NCI-H774 (cell line): ENCODE measurements at places on chromosomes 3 and 15.

GRCh38 chr15:89444241-89445225 lies 51.9 kb downstream of the RHCG start:
- no peak for DNase-seq

- DNase-seq = no peak
Observed at GRCh38 chr3:143763564-143764162, 84.6 kb downstream of the SLC9A9 start.

DNA sequence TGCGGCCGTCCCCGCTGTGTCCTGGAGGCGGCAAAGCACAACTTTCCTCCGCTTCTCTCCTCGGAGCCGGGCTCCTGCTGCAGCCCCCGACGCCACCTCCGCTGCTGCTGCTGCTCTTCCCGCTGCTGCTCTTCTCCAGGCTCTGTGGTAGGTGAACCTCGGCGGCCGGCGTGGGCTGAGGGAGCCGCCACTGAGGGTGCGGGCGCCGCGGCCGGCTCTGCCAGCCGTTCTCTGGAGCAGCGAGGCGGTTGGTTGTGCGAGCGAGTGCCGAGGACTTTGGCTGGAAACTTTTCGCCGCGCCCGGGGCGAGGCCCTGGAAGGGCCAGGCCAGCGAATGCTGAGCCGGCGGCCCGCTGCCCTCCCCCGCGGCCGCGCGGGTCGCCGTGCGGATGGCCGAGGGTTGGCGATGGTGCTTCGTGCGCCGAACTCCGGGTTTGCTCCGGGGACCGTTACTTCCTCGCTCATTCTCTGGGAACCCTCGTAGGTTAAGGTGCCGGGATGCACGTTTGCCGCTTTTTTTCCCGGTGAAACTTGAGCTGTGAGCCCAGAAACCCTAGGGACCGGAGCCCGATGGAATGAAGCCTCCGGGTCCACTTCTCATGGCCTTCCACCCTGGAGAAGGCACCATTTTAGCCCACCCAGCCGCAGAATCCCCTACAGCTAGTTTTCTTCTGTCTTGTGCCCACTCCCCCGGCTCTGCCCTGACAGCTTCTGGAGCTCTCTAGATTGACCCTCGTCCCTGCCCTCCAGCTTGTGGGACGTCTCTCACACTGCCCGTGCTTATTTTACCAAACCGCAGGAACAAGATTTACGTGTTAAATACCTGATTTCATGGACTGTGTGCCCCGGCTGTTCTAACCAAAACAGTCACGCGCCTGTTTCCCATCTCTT lies 660 bp downstream of the NECTIN3 start:
- DNase-seq = no peak

- peak; percentile 33 for DNase-seq
Observed at GRCh38 chr3:157104928-157105652, 54.9 kb downstream of the CCNL1 start.

DNA sequence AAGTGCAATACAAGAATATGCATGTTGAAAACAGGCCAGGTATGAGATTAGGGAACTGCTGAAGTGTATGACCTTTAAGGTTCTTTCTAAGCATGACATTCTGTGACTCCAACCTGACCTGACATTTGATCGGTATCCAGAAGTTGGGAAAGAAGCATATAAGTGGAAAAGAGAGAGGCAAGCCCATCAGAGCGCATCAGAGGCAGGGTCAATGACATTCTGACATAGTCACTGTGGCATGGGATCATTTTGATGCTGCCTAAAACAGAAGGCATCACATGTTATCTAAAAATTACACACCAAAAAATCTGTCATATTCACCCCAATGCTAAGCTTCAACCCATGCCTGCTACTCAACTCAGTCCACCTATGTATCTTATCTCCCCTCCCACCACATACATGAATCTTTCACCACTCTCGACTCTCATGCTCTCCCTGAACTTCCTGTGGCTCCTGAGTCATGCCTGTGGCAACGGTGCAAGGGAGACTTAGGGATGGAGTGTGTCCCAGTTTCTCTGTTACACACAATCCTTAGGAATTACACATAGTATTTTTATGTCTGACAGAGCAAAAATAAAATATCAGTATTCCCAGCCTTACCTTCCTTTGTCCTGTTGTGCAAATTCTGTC lies 20.5 kb upstream of the LRRN1 start:
- no peak for DNase-seq

DNA sequence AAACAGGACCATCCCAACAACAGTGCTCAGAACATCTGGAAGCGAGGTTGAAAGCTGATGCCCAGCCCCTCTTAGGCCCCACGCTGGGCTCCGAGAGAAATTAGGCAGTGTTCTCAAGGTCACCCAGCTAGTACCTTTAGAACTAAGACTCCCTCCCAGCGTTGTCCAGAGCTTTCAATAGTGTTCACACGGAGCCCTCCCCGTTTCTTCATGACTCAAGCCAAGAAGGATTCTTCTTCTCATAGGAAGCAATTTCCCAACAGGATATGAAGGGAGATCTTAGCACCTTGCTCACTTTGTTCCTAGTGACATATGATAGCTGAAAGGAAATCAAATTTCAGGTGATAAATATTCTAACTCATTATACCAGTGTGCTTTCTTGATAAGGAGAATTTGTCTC lies 244.2 kb upstream of the ST8SIA2 start:
- DNase-seq = no peak

- DNase-seq = no peak
Observed at GRCh38 chr3:113304102-113304501, 92.7 kb downstream of the BOC start.

DNA sequence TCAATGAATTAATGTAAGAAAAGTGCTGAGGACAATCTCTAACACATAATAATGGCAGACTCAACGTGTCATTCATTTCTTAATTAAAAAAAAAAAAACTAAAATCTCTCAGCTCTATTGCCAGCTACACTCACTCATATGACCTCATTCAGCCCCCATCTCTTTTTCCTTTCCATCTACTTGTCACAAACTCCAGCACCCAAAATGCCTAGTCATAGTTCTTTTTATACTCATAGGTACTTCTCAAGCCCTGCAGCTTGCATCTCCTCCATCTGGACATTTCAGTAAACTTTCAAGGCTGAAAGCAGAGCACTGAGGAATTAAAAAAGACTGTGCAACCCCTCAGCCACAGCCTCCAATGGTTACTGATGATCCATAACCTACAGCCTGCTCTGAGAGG lies 109.8 kb downstream of the PLCH1 start:
- DNase-seq = no peak

- no peak for DNase-seq
Observed at GRCh38 chr3:30634761-30635735, 28.6 kb downstream of the TGFBR2 start.

- DNase-seq = no peak
Observed at GRCh38 chr15:100879464-100880138, at the start of gene ALDH1A3. Gene ALDH1A3 (plus strand): TSS chr15:100879831. CDS start chr15:100879908, 77 bp downstream.

DNA sequence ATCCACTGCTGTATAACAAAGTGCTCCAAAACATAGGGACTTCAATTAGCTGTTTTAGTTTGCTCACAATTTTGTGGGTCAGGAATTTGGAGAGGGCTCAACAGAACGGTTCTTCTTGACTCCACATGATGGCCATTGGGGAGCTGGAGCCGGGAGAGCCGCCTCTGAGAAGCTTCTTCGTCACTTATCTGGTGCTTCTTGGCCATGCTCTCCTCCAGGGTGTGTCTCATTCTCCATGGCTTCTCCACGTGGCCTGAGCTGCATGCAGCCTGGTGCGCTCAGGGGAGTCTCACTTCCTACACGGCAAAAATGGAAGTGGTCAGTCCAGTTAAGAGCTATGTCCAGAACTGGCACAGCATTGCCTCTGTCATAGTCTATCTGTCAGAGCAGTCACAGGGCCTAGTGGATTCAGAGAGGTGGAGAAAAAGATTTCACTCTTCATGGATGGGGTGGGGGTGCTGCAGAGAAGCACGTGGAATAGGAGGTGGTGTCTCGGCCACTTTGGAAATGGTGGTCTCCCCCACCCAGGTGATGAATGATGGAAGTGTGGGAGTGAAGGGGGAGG lies 26.3 kb upstream of the PRR23E start:
- DNase-seq = no peak

DNA sequence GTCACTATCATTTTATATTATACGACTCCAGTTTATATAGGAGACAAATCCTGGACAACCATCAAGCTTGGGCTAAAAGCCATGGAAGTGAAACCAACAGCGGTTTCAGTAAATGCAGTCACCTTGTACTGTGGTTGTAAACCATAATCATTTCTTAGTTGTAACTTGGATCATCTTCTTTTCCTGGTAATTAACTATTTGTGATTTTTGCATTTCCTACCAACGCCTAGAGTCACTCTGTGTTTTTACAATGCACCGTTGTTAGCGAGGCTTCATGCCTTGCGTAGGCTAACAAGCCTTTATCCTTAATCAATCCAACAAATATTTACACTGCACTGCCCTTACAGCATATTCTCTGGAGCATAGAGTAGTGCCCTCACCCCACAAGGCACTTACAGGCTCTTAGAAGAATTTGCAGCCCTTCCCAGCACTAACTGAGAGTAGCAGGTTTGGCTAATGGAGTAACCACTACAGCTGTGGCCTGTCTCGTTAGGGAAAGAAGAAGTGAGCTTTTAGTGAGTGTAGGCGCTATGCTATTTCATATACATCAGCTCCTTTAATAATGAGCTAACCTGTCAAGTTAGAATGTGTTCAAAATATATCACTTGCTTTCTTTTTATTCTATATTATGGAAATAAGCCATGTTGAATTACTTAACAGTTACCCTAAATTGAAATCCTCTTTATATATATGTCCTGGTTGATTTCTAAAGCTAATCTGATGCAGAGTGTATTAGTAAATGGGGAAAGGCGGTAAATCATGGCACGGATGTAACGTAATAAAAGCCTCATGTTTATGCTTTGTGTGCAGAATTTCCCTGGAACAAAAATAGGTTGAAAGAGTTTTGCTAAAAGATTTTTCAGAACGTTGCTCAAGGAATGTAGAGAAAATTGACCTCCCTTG lies 62.8 kb downstream of the ABHD2 start:
- peak; percentile 38 for DNase-seq

- no peak for DNase-seq
Observed at GRCh38 chr3:97417-98258, 98.9 kb upstream of the CHL1 start.

- no peak for DNase-seq
Observed at GRCh38 chr3:53624061-53624857, 129.8 kb downstream of the CACNA1D start.

GRCh38 chr3:197734667-197735318 lies 1.9 kb downstream of the RUBCN start:
- DNase-seq = no peak

- DNase-seq = no peak
Observed at GRCh38 chr15:78211189-78211921, 23.0 kb downstream of the ACSBG1 start.

DNA sequence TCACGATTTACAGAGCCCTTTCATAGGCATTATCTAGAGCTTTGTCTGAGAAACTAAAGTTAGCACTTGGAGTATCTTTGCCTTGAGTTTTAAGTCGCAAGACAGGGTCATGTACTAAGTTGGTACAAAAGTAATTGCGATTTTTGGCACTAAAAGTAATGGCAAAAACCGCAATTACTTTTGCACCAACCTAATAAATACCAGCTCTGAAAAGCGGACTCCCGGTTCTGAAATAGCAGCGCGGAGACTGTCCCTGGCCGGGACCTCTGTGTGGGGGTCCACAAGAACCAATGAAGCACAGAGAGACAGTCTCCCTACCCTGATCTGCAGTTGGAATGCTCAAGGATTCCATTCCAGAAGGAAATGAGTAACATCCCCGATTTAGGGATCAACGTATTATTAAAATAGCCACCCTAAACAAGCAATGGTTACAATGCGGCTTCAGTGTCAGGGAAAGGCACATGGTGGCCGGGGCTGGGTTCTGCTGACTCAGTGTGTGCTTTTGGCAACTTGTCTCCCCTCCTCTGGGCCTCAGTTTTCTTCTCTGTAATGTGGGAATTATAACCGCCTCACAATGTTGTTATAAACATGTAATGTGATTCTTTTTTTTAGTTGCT lies 150.3 kb upstream of the MCTP2 start:
- DNase-seq = no peak

DNA sequence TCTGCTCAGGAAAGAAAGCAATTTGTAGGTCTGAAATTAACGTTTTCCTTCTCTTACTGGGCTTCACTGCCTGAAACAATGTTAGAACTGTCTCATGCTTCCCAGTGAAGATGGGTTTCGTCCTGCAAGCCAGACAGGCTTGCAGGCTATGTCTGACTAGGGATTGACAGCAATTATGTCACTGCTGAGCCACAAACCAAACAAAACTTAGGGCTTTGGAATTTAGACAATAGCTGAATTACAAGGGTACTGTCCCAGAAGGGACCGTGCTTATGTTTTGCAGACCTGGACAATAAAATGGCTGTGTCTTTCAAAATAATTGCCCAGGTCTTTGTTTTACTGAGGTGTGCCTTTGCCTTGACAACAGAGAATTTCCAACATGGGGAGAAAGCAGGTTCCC lies 46.3 kb upstream of the CCDC80 start:
- DNase-seq = no peak

GRCh38 chr3:5840056-5840455 lies 652.5 kb downstream of the EDEM1 start:
- no peak for DNase-seq

DNA sequence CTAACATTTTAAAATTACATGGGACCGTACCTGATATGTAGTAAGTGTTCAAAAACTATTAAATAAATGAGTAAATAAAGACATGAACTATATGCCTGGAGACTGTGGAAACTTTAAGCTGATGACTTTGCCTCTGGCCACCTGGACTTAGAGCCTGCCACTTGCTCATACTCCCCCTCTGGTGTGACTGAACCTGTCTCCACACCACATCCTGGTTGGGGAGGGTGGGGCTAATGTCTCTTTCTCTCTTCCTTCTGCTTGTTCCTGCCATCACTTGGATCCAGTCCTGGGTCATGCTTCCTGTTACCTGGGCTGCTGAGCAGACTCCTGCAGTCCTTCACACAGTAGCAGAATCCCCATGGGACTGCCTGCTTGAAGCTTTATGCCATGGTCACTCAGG lies 8.2 kb upstream of the TMEM158 start:
- DNase-seq = no peak

DNA sequence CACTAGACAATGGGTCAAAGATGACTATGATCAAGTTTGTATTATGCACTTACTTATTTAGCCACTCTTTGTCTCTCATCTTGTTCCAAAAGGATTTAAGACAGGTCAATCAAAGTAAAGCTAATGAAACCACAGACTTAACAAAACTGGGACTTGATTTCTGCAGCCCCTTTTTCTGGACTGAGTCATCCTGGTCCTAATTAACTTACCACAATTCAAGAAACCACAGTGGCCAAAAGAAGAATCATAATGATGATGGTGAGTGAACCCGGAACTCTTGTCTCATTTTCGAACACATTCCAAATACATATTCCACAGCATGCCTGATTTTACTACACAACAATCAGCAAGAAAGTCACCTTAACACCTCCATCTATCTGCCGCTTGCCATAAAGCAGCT lies 1333.0 kb downstream of the ROBO1 start:
- no peak for DNase-seq

DNA sequence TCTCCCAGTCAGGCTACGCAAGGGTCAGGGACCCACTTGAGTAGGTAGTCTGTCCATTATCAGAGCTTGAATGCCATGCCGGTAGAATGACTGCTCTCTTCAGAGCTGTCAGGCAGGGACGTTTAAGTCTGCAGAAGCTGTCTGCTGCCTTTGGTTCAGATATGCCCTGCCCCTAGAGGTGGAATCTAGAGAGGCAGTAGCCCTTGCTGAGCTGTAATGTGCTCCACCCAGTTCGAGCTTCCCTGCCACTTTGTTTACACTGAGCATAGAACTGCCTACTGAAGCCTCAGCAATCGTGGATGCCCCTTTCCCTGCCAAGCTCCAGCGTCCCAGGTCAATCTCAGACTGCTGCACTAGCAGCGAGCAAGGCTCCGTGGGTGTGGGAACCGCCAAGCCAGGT lies 57.5 kb upstream of the SETMAR start:
- no peak for DNase-seq
